ENCODE measurements at places on chromosomes 6 and 20. TPM values are rescaled to one million over a fixed set of nuclear protein-coding genes. Genes with fewer than 3 reads are reported as not detected.

DNA sequence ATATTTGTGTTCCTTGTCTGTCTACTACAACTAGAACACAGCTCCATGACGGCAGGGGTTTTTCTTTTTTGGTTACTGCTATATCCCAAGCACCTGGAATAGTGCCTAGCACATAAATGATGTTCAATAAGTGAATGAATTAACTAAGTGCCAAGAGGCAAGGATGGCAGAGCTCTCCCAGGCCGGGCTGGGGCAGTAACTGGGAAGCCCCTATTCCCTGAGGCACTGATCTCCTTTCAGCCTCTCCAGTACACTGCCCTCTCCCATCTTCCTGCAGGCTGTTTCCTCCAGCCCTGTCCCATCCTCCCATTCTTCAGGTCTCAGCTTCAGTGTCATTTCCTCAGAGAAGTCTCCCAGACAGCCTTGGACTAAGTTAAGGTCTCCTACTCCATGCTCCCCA is 29.0 kb upstream of the SPDEF start:
- no peak for DNase-seq

GRCh38 chr6:8400663-8401062 is 34.7 kb downstream of the SLC35B3 start:
- no peak for DNase-seq

GRCh38 chr20:57695012-57695411 is 14.8 kb downstream of the PMEPA1 start:
- DNase-seq: no peak

GRCh38 chr6:110795271-110795670 is 20.0 kb downstream of the CDK19 start:
- no peak for DNase-seq

- DNase-seq: no peak
Measured at GRCh38 chr6:67885081-67886033, 749.7 kb upstream of the ADGRB3 start.

GRCh38 chr6:52186480-52186879 is 305 bp downstream of the IL17A start:
- DNase-seq: no peak

DNA sequence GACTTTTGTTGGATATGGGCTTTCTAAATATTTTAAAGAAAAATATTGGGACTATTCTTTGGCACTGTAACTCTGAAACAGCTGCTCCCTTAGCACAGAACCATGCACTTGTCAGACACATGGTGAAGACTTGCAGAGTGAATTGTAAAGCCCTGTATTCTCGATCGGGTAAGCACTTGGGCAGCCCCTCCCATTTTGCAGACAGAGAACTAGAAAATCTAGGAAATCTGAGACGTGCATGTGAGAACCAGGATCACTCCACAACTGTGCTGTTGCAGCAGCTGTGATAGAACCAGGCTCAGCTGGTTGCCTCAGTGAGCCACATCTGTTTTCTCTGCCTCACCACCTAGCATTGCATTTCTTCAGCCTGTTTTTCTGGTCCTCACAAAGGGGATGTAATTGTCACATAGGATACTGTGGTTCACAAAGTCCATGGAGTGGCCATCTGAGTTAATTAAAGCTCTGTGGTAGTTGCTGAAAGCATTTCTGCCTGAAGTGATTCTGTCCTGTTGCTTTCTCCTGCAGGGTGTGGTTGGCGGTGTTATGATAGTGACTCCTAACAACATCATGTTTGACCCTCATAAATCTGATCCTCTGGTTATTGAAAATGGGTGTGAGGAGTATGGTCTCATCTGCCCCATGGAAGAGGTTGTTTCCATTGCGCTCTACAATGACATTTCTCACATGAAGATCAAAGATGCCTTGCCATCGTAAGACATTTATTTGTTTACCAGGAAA is 71.8 kb upstream of the HINT3 start:
- no peak for DNase-seq

DNA sequence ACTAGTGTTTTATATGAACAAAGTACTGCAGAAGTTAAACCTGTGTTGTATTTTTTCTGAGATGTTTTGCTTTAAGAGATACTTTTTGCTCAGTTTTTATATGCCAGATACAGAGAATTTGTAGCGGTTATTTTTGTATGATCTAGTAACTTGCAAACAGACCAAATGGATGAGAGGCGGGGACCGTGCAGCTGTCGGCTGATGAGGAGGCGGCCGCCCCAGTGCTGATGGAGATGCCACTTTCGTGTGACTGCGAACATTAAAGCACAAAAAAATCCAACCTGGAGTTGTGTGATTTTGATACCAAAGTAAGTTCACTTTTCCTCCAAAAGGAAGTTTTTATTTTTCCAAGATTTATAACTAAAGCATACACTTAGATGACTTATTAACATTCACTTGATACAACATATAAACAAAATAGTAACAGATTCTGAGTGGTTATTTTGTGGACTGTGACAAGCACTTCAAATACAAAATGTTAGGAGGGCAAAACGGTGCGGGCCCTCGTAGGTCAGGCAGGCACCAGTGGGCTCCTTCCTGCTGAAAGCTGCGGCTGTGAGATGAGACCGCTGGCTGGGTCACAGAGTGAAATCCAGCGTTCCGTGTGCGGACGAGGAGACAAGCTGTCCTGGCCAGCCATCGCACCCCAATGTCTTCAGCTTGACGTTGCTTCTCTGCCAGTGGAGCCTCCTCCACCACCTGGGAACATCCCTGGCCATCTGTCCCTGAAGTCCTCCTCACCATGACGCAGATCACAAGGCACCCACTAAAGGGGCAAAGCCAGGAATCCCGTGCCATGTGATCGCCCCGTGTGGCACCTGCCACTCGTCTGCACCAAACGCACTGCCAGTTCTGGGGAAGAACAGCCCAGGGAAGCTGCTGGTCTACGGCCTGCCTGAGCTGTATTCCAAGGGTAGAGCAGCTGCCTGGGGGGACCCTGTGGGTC is 4.0 kb upstream of the OGFR start:
- DNase-seq: no peak

GRCh38 chr20:61805365-61805764 is 260.3 kb downstream of the TAF4 start:
- DNase-seq: no peak

GRCh38 chr6:87588756-87589407 is 905 bp downstream of the RARS2 start:
- DNase-seq: no peak

DNA sequence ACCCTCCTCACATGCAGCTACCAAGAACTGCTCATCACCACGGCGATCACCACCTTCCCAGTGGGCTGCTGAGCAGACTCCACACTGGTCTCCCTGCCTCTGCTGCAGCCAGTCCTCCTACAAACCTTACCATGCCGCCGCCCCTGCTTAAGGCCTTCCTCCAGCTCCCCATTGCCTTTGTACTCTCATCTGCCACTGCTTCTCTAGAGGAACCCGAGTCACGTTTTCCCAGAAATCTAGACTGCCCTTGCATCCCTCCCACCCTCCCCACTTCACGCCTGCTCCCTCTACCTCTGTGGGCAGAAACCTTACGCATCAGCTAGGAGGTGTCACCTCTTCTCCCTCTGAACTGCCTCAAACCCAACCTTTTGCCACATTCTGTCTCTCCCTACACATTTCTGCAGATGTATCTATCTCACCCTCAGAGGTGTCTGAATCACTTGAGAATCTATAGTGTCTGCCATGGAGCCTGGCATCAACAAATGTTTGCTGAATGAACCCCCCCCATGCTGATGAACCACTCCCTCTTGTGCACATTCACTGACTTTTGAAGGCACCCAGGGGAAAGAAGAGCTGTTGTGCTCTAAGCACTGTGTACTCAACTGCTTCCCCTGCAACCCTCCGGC is 4.3 kb downstream of the E2F1 start:
- DNase-seq: no peak

DNA sequence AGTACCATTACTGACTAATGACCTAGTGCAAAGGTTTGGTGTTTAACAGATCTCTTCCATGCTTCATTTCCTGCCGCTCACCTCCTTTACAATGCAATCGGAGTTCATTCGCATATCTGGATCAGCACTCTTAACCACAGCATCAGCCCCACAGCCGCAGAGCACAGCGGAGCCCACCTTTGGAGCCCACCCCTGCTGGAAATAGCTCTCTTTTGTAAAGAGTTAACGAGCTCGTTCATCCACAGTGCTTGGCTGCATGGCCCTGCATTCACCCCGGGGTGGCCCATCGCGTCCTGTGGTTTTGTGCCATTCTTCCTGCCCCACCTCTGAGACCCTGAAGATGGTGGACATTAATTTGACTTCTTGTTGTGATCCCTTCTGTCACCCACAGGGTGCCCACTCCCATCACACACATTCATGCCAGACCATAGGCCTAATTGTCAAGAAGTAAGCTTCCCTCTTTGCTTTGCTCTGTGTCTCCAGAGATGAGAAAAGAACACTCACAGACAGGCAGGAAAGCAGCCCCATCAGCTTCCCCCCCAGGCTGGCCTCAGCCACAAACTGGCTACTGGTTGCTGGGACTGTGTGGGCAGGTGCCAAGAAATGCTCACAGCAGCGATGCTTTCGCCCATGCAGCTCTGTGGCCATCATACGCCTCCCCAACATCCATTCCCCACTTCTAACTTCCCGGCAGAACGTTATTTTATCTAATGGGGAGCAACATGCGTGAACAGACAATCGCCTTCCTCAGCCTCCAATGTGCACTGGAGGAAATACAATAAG is 167.0 kb downstream of the LRFN2 start:
- no peak for DNase-seq

GRCh38 chr20:24825591-24825990 is 123.5 kb upstream of the CST7 start:
- DNase-seq: no peak

GRCh38 chr20:2515203-2515602 is 6.5 kb upstream of the ZNF343 start:
- no peak for DNase-seq

DNA sequence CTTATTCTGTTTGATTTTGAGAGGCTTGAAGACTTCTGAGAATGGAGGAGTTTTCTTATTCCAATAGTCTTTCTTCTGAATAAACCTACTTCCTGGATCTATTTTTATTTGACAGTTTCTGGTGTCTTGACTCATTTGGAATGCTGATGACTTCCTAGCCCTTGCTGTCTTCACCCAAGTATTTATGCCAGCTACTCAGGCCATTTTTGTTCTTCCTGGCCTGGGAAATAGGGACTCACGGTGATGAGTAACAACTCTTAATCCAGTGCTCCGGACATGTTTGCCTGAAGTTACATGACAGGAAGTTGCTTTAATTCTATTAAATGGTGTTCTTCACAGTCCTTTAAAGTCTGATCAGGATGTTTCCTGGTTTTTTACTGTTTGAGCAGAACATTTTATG is 272.1 kb upstream of the EYS start:
- DNase-seq: no peak

DNA sequence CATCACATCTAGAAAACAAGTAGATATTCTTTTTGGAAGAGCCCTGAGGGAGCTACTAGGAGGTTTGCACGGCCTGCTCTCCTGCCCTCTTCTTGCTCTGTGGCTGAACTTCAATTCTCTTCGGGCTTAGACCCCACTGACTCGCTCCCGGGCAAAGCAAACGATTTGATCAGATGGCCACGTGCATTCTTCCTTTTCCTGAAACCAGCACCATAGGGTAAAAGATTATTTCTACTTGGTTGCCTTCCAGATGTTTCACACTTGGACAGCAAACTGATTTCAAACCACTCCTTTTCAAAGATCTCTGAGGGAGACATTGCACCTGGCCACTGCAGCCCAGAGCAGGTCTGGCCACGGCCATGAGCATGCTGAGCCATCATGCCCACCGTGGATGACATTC is at the start of gene SLC22A1:
TSS of gene SLC22A1 (plus strand) at position 258 of the 400 bp plus-strand sequence. CDS start at position 379, 121 bp downstream.
- no peak for DNase-seq

DNA sequence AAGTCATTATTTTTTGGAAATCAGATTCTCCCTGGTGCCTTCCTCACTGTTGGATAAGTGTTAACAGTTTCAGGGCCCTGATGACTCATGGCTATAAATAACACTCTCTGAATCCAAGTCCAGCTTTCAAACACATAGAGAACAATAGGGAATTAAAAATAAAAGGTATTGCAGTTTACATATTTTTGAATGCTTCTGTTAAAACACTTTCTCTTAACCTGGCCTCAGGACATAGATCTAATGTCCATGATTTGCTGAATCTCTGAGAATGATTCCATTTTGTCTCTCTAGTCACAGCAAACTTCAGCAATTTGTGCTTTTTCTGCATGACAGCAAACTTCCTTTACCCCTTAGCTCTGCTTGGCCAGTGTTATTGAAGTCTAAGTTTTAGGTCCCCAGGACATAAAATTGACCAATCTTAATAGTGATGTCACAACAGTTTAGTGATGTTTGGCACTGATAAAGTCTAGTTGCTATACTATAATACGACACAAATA is 1192.4 kb upstream of the CITED2 start:
- no peak for DNase-seq

DNA sequence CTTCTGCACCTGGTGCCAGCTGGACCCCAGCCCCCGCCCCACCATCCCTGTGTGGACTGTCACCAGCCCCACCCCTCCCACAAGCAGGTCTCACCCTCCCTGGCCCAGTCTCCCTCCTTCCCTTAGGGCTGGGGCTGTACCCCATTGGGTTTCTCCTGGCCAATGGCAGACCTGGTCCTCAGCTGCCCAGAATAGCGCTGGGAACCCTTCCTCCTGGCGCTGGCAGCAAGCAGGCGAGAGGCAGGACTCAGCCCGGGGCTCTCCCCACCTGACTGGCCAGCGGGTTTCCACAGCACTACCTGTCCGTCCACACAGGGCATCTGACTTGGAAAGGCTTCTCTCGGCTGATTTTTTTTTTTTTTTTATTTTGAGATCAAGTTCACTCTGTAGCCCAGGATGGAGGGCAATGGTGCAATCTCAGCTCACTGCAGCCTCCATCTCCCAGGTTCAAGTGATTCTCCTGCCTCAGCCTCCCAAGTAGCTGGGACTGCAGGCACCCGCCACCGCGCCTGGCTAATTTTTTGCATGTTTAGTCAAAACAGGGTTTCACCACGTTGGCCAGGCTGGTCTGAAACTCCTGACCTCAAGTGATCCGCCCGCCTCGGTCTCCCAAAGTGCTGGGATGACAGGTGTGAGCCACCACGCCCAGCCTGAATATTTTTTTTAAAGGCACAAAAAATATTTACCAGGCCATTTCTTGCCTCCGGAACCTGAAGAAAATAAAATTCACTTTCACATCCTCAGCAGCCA is 21.6 kb upstream of the CHRNA4 start:
- DNase-seq: no peak

Gene ZSCAN12
- 10.8 TPM for total RNA-seq

Gene PRR18
- not detected for total RNA-seq

Gene THBS2
- total RNA-seq: not detected

Gene MUC21
- not detected for total RNA-seq

Gene ADGB
- total RNA-seq: not detected

Gene NHLRC1
- total RNA-seq: 0.21 TPM

Gene RAB44
- total RNA-seq: not detected

Gene ENPP5
- total RNA-seq: not detected

Gene LZTS3
- 0.53 TPM for total RNA-seq

Gene MCCD1
- total RNA-seq: not detected

Gene OPRL1
- 1.5 TPM for total RNA-seq

Gene ZC3H12D
- 6.1 TPM for total RNA-seq

Gene TMEM200A
- 2.7 TPM for total RNA-seq

Data from activated CD8-positive, alpha-beta T cell treated with anti-CD3 and anti-CD28 coated beads, Interleukin-2, amount 10 ng/mL, durations not matched to agents 7 days and 5 days (primary cell).